ENCODE measurements at places on chromosomes 4 and X.

GRCh38 chr4:1244081-1244977 is 4.6 kb downstream of the CTBP1 start:
- DNase-seq: no peak

GRCh38 chr4:18593297-18594002 is 571.9 kb upstream of the LCORL start:
- DNase-seq: no peak

- DNase-seq: no peak
Measured at GRCh38 chr4:80097400-80098177, 24.6 kb upstream of the ANTXR2 start.

DNA sequence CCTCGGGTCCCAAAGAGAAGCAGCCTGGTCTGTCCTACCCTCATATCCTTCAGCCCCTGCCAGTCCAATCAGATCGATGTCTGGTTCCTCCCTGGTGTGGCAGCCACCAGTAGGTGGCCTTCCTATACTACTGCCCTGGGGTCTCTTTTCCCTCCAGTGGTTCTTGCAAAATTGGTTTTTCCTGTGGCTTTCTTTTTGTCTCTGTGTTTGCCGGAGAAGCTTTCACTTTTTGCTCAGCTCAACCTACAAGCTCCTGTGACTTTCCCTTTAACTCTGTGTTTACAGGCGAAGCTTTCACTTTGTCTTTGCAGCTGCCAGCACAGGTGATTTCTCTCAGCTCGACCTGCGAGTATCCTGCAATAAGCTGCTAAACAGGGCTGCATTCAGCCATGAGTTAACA is 46.8 kb downstream of the UGT2A3 start:
- DNase-seq: no peak

DNA sequence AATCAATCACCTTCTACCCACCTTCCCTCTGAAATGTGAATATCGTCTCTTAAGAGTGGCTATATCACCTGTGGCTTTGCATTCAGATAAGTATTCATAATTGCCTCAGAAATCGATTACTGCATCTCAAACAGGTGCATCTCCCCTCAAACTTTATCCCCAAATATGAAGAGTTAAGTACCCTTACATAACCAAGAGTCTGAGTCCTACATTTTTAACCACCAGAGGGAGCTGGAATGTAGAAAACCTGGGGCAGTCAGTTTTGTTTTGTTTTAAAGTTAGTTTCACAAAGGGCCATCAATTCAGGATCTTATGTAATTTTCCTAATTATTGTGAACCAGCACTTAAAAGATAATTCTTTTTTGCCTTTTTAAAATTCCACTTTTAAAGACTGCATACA is 5.7 kb downstream of the TCEANC start:
- DNase-seq: no peak

DNA sequence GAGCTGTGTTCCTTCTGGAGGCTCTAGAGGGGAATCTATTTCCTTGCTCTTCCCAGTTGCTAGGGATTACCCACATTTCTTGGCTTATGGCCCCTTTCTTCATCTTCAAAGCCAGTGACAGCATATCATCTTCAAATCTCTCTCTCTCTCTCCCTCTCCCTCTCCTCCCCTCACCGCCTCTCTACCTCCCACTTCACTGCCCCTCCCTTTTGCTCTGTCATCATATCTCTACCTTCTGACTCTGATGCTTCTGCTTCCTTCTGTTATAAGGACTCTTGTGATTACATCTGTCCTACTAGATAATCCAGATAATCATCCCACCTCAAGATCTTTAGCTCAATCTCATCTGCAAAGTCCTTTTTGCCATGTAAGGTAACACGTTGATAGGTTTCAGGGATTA is 93.1 kb upstream of the TEX13D start:
- DNase-seq: no peak
